ENCODE measurements at places on chromosomes 3 and 15. TPM values are rescaled to one million over a fixed set of nuclear protein-coding genes. Genes with fewer than 3 reads are reported as not detected.

DNA sequence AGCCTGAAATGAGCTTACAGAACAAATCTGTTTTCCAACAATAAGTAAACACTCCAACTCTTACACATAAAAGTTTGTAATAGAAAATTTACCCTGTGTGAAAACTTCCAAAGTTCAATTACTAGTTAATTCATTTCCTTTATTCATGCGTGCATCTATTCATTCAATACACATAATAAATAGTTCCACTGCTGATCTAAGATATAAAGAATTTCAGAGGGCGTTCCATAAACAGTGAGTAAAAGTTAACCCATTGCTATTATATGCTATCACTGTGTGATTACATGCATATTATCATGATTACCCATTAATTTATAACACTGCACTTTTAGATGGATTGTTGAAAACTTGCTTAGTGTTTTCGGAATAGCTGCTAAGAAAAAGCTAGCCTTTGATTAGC is 36.2 kb upstream of the CFAP20DC start:
- H3K27ac ChIP-seq = no peak overlapping the region
- no peak for DNase-seq
- H3K36me3 ChIP-seq = no peaks in the 10 kb centered on the region
- no peak overlapping the region for H3K4me3 ChIP-seq
- H3K27me3 ChIP-seq = no peaks in the 10 kb centered on the region

- no peaks in the 10 kb centered on the region for H3K4me1 ChIP-seq
- DNase-seq = no peak
- no peaks in the 10 kb centered on the region for H3K27me3 ChIP-seq
- H3K36me3 ChIP-seq = no peaks in the 10 kb centered on the region
- no peak overlapping the region for H3K27ac ChIP-seq
Observed at GRCh38 chr3:34863485-34863884, 775.8 kb upstream of the ARPP21 start.

- no peak overlapping the region for H3K27ac ChIP-seq
- no peaks in the 10 kb centered on the region for H3K36me3 ChIP-seq
Observed at GRCh38 chr3:120218981-120219380, 66.0 kb downstream of the GPR156 start.

DNA sequence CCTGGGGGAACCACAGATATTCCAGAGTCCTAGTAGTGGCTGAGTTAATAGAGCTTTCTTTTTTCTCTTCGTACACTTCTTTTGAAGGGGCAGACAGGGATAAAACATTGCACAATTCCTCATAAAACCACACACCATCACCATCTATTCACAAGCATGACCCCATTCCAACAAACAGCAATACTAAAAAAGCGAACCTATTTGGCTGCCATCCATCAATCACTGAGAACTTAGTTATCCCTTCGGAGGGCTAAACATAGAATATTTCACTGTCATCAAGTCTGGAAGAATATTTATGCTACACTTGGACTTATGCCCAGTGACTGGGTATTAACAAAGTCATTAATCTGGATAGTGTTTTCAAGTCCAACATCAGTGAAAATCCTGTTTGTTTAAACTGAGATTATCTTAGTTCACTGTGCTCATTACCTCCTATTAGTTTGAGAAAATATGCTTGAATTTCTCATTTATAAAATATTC is 80.3 kb upstream of the PRTG start:
- no peak overlapping the region for H3K27ac ChIP-seq
- no peak for DNase-seq
- H3K4me1 ChIP-seq = no peaks in the 10 kb centered on the region
- no peaks in the 10 kb centered on the region for H3K27me3 ChIP-seq
- H3K36me3 ChIP-seq = no peaks in the 10 kb centered on the region

- H3K4me1 ChIP-seq = peaks cover 9% of the 10 kb centered on the region
- no peak overlapping the region for H3K4me3 ChIP-seq
- H3K27ac ChIP-seq = no peak overlapping the region
- no peaks in the 10 kb centered on the region for H3K36me3 ChIP-seq
- no peaks in the 10 kb centered on the region for H3K27me3 ChIP-seq
Observed at GRCh38 chr15:80721476-80721875, 26.4 kb downstream of the ABHD17C start.

The CFAP44 gene
- 12.7 TPM for total RNA-seq

The LMCD1 gene
- 90.5 TPM for total RNA-seq

The FBN1 gene
- 159 TPM for total RNA-seq

The CELF6 gene
- total RNA-seq = 0.79 TPM

Measured in upper lobe of left lung (tissue), 6 donors.